Upper lobe of right lung (tissue), 1 donor: ENCODE measurements at places on chromosomes 7 and 10. TPM values are rescaled to one million over a fixed set of nuclear protein-coding genes. Genes with fewer than 3 reads are reported as not detected.

HIF1AN gene
- total RNA-seq: 36.8 TPM

PDE1C gene
- 13.0 TPM for total RNA-seq

CYP2E1 gene
- 2.1 TPM for total RNA-seq

AKR1C4 gene
- total RNA-seq: not detected

PRSS37 gene
- total RNA-seq: not detected

HOGA1 gene
- 2.3 TPM for total RNA-seq

ZKSCAN5 gene
- total RNA-seq: 7.4 TPM

SLF2 gene
- 32.9 TPM for total RNA-seq

HTRA1 gene
- total RNA-seq: 83.8 TPM

ANKRD1 gene
- total RNA-seq: 156 TPM

C10orf62 gene
- total RNA-seq: not detected

ADRB1 gene
- total RNA-seq: 18.6 TPM

SLC39A12 gene
- total RNA-seq: 0.29 TPM

- DNase-seq: no peak
Observed at GRCh38 chr7:1724118-1724910, 54.2 kb downstream of the ELFN1 start.

- no peak for DNase-seq
Observed at GRCh38 chr7:66736892-66737291, 3.6 kb upstream of the RABGEF1 start.

DNA sequence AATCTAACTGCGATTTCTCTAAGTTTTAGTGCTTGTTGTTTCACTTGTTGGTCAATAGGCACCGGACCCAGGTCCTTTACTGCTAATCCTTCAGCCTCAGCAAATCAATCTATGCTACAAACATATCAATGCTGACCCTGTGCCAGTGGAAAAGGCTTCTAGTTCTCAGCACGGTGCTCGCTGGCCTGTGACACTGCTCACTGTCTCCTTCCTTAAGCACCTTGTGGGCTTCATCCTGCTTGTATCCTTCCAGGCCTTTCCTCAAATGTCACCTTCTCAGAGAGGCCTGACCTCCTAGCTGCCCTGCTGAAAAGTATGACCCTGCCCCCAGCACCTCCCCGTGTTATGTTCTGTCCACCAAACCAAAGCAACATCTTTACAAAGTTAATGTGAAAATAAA lies 201.2 kb upstream of the FRMD4A start:
- no peak for DNase-seq

GRCh38 chr10:17784688-17785087 lies 24.5 kb upstream of the MRC1 start:
- DNase-seq: no peak

DNA sequence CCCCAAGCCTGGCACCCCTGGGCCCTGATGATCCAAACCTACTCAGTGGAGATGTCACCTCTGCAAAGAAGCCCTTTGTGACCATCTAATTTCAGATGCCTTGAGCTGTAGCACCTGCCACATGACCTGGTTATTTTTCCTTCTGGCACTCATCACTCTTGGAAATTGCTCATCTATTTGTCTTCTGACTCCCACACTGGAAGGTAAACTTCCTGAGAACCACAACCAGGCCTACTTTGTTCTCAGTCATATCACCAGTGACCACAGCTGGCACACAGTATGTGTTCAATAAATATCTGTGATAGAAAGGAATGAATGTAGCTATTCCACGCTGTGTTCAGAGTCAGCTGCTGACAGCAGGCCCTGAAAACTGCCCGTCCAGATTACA lies 97.1 kb downstream of the SH3PXD2A start:
- no peak for DNase-seq

GRCh38 chr10:88521791-88522190 lies 61.3 kb downstream of the RNLS start:
- no peak for DNase-seq

DNA sequence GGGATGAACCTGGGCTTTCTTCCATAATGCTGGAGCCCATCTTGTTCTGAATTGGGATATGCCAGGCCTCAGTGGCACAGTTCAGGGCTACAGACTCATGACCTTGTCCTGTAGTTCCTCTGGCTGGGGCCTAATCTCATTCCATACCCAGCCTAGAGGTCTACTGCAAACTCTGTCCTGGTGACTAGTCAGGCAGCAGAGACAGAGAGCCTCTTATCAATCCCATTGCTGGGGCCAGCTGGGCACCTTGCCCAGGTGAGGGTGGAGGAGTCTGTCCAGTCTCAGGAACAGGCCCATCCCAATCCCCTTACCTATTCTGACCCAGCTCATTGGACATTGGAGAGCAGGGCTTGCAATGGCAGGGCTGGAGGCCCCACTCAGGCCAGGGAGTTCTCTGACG lies 28.0 kb upstream of the COMTD1 start:
- DNase-seq: no peak

GRCh38 chr7:28165961-28166955 lies 14.3 kb downstream of the JAZF1 start:
- no peak for DNase-seq

- DNase-seq: no peak
Observed at GRCh38 chr7:149415391-149416071, 45.3 kb downstream of the ZNF777 start.

DNA sequence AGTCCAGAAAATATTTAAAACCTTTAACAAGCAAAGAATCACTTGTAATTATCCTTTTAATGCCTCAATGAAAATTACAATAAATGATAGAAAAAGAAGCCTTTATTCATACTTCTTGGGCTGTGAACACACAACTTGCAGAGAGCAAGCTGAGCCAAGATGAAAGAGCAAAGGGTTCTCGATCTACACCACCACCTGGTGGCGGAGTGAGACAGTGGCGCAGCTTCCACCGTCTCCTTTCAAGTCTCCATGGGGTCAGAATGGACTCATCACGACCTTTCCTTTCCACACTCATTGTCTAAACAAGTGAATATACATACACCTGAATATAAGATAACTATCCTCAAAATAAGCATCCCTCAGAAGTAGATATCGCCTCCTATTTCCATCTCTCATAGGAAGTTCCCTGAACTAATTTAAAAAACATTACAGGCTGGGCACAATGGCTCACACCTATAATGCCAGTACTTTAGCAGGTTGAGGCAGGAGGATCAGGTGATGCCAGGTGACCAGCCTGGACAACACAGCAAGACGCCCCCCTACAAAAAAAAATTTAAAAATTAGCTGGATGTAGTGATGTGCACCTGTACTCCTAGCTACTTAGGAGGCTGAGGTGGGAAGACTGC lies 40.7 kb downstream of the ATE1 start:
- DNase-seq: no peak

DNA sequence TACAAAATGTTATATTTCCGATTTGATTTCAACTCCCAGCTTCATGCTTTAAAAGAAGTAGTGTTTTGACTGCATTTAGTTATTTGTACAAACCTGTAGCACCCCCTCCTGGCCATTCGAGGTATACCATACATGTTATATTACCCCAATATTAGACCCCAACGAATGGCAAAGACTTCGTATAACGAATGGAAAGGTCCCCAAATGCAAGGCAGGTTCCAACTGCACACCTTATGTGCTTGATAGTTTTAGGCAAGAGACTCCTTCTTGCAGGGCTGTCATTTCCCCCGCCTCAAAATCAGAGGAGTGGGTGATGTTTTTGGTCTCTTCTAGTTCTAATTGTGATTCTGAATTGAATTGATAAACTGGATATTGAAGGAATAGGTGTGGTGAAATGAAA lies 101.1 kb upstream of the TARP start:
- no peak for DNase-seq

GRCh38 chr7:43753271-43753810 lies 5.1 kb upstream of the BLVRA start:
- no peak for DNase-seq

DNA sequence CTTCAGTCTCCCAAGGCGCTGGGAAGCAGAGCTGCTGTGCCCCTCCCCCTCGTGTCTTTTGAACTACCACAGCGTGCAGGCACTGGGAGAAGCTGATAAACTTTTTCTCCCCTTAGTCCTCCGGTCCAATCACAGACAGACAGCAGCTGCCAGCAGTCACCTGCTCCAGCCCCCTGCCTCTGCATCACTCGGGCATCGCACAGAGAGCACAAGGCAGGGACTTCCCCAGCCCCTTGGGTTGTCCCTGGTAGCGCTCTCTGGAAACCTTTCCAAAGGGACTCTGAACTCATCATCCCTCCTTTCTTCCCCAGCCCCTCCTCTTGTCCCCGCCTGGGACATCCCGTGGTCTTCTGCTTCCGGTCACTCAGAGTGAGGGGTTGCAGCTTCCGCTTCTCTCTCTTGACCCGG lies 1.4 kb upstream of the NEUROG3 start:
- DNase-seq: no peak

DNA sequence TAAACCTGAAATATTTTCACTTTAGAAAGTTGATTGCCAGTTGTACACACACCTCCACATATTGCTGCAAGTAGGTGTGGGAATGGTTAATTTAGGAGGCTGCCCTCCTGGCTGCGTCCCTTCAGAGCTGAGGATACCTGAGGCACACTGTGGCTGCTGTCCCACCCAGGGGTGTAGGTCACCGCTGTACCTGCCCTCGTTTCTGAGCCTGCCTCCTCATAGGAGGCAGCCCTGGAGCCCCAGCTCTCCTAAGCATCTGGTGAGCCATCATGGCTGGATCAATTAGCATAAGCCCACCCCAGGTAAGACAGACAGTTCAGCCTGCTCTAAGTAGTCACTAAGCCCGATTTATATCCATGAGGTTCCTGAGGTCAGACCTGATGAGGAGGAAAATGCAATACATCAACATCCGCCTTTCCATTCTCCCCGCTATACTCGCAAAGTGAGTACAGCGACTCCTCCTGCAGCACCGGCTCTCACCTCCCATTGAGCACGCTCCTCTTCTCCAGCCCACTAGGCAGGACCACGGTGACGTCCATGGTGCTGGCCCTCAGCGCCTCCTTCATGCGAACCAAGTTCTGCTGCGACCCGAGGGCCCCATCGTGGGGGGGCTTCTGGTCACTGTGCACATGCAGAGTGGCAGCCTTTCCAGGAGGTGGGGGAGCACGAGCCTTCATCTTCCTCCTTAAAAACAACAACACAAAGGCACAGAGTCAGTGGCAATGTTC lies 97.2 kb downstream of the COBL start:
- DNase-seq: no peak

GRCh38 chr10:124037286-124037685 lies 56.1 kb downstream of the CHST15 start:
- DNase-seq: no peak

- no peak for DNase-seq
Observed at GRCh38 chr7:5337047-5337446, 54.3 kb downstream of the SLC29A4 start.

GRCh38 chr10:132247943-132248342 lies 59.8 kb downstream of the STK32C start:
- no peak for DNase-seq

GRCh38 chr10:132669208-132669861 lies 116.6 kb downstream of the NKX6-2 start:
- peak; percentile 46 for DNase-seq

DNA sequence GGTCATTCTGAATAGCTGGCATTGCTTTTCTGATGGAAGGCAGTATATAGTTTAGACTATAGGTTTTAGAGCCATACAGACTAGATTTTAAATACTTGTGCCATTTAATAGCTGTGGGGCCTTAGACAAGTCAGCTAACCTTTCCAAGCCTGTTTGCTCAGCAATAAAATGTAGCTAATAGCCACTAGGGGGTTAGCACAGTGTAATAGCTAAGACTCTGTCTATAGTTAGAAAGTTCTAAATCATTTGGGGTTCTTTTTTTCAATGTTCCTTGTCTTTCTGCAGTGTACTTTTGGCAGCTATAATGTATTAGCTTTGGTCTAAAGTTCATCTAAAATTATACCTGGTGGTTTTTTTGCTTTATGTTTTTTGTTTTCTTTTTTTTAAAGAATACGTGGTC lies 7.5 kb upstream of the KIFBP start:
- no peak for DNase-seq

GRCh38 chr7:100678291-100678984 lies 4.9 kb downstream of the GNB2 start:
- DNase-seq: peak; percentile 65

- no peak for DNase-seq
Observed at GRCh38 chr7:131046246-131046645, 281.4 kb upstream of the MKLN1 start.

DNA sequence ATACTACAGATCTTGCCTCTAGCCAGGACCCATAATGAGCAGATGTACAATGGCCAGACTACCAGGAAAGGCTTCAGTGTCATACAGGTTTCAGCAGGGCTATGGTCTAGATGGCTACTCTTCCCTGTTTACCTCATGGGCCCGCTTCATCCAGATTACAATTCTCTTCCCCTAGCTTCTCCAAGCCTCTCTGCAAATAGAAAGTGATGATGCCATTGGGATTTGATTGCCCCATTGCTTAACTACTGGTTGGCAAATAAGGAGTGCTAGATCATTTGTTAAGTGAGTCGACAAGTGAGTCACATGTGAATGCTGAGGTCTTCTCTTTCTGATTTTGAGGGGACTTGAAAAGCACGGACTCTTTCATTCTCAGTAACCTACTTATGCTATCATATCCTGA lies 361.5 kb upstream of the LRRTM3 start:
- DNase-seq: no peak

DNA sequence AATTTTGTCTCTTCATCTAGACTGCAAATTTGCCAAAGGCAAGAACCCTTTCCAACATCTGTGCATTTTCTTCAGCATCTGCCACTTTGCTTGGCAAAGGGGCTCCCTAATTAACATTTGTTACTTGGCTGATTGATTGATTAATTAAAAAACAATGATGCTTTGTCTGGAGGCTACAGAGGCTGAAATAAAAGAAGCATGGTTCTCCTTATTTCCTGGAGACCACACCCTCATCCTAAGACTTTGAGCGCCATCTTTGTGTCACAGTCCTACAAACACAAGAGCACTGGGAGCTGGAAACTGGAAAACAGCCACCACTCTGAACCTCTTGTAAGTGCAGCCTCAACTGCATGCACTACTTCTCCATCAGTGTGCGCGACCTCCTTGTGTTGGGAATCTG lies 189.2 kb downstream of the C7orf25 start:
- no peak for DNase-seq

GRCh38 chr10:27440478-27440877 lies 63.6 kb upstream of the RAB18 start:
- DNase-seq: no peak

DNA sequence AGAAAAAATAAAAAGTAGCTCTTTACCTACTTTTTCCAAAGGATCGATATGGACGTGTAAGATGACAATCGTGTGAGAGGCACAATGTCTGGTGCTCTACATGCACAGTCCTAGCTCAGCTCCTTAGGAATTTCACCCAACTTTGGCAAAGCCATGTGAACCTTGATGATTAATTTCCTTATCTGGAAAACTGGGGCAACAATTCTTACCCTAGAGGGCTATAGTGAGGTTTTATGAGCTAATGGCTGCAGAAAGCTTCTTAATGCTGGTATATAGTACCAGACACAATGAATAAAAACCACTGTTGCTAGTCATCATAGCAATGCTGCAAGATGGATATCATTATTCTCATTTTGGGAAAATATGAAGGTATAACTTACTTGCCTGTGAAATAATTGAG lies 202.7 kb downstream of the PARD3 start:
- no peak for DNase-seq

- no peak for DNase-seq
Observed at GRCh38 chr7:134905375-134905774, 80.9 kb upstream of the AGBL3 start.
